ENCODE measurements at places on chromosomes 13 and 19.

GRCh38 chr19:43460362-43461016 is 4.9 kb downstream of the LYPD3 start:
- no peak for DNase-seq

DNA sequence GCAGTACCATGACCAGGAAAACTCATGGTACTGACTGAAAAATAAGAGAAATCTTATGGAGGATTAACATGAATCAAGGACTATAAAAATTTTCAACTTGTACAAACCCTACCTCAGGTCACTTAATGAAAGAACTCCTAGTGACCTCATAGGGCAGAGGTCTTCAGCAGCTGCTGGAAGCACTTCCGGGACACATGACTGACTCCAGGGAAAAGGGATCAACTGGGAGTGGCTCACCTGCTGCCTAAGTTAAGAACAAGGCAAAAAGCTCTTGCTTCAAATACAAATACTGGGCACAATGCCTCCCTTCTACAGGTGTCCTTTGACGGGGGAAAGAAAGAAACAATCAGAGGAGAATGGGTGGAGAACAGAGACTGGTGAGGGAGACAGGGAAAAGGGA is 18.6 kb downstream of the DOCK9 start:
- no peak for DNase-seq

GRCh38 chr13:111881700-111882099 is 185.2 kb upstream of the SOX1 start:
- no peak for DNase-seq

- DNase-seq, result no peak
These were observed 246.7 kb downstream of the PCDH17 start for GRCh38 chr13:57878291-57878690.

GRCh38 chr13:114109641-114110041 is 22.8 kb downstream of the RASA3 start:
- DNase-seq, result peak; percentile 36

GRCh38 chr13:51820016-51820597 is 16.1 kb upstream of the DHRS12 start:
- no peak for DNase-seq

DNA sequence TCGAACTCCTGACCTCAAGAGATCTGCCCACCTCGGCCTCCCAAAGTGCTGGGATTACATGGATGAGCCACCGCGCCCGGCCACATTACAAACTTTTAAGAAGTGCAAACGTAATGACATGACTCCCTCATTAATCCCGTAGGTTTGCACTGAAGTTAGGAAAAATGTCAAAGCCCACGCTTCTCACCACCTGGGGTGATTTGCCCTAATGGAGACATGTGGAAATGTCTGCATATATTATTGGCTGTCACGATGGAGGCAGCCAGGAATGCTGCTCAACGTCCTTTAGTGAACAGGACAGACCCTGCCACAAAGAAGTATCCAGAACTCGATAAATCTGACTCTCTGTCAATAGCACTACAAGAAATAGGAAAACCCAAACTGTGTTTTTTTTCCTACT is 21.0 kb downstream of the NLRP9 start:
- DNase-seq, result no peak

DNA sequence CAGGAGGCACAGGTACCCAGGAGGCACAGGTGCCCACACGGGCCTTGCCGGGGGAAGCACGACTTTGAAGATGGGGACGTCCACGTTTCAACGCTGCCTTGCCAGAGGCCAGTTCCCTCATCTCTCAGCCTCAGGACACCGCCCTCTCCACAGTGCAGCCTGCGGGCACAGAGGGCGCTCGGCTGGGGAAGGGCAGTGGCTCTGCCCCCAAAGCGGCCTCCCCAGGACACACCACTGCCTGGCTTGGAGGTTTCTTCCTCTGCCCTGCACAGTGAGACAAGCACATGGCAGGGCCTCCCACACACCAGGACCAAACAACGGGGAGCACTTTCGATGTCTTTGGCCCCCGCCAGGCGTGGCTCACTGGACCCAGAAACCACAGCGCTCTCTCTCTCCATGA is 73.0 kb downstream of the RASA3 start:
- DNase-seq, result no peak

DNA sequence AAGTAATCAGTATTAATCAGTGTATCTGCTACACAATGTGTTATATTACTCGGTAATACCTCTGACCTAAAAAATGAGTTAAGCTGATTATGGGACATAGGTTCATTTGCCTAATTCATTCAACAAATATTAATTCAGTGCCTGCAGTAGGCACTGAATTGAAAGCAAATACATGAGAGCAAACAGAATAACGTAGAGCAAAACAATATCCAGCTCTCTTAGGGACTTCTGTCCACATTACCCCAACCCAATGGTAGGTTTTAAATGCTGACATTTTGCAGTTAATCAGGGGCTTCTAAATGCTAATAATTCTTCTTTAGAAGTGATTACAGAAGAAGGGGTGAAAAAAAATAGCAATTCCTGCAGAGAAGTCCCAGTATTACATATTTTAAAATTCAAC is 4.9 kb downstream of the RCBTB2 start:
- DNase-seq, result no peak

DNA sequence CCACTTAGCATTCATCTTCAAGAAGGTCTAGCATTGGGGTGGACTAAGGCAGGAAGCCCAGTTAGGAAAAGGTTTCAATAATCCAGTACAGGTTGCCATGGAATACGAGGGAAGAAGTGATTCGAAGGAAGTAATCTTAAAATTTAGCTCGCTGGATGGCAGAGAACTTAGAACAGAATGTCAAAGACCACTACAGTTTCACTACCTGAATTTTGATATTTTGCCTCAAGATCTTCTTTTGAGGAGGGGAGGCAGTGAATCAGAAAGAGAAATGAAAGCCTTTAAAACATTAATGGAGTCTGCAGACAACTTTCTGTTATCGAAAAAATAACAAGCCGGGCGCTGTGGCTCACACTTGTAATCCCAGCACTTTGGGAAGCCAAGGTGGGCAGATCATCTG is 7.0 kb upstream of the RAB8A start:
- DNase-seq, result no peak

- no peak for DNase-seq
These were observed 122.4 kb upstream of the FREM2 start for GRCh38 chr13:38564256-38565150.

DNA sequence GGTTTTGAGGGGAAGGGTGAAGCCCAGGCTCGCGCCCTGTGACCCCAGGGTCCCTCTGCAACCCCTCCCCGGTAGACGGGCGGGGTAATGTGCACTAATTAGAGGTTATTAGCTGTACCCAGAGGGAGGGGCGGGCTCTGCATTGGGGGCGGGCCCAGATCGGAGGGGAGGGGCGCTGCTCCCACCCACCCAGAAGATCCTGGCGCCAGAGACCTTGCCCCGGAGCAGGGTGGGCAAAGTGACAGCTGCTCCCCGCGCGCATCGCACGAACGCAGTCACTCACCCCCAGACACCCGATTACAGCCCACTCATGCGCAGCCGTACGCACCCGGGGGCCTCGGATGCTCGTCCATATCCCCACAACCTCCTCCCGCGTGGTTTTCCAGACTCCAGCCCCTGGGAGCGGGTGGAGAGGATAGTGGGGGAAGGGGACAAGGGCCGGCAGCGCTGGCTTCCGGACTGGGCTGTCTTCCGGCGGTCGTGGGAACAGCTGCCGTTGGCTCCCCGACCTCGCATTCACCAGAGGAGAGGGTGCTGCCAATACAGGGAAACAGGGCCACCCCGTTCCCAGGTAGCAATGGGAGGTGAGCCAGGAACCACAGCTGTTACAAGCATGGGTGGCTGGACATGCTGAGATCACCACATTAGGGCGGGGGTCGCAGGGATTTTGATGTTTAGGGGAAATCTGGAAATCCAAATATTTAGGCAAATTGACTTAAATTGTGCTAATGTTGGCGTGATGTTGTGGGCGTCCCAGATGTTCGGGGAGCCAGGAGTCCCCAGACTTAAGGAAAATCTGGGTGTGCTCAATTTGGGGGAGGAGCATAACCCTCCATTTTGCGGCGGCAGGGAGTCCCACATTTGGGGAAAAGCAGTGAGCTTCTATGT is 2.9 kb upstream of the HOOK2 start:
- DNase-seq, result peak; percentile 70

DNA sequence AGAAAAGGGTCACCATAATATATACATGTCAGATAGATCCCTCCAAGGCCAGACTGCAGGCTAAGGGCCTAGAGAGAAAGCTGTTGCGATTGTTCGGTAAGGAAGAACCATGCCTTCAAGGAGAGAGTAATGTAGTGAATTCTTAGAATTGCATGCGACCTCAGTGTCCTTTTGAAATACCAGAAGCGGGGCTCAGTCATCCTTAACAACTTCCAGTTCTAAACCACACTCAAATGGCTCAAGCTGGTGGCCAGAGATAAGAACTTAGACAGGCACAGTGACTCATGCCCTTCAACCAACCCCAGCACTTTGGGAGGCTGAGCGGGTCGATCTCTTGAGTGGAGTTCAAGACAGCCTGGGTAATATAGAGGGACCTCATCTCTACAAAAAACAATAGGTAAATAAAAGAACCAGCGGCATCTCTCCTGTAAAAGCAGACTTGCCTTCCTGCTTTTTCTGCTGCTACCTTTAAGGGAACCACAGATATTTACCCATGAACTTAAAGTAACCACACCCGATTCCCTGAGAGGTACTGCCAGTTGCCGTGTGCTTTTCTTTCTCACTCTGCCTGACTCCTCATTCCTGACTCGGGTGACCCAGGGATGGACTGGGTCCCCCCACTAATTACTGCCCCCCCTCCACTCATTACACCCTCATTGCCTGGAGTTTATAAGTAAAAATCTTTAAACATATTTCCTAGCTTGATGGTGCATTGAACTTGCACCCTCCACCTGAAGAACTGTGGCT is 15.4 kb upstream of the SIGLEC6 start:
- DNase-seq, result no peak

- DNase-seq, result no peak
These were observed 56.6 kb upstream of the DOCK9 start for GRCh38 chr13:99034333-99035085.

DNA sequence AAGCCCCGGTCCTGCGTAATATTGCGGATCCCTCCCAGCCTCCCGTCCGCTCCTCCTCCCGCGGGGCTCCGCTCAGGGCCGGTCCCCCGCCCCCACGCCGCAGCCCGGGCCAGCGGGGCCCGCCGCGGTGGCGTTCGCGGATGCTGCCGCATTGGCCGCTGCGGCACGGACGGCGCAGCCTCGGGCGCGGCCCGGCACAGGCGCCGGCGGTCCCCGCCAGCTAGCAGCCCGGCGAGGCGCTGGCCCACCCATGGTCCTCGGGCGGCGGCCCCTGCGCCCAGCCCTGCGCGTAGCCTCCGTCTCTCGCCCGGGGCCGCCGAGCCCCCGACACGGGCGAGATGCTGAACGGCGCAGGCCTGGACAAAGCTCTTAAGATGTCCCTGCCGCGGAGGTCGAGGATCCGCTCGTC is at the start of gene ATP8A2:
TSS of gene ATP8A2 (plus strand) at position 100 of the 409 bp plus-strand sequence. CDS start at position 339, 239 bp downstream.
- no peak for DNase-seq

GRCh38 chr19:57110592-57111328 is 9.0 kb upstream of the USP29 start:
- DNase-seq, result no peak

DNA sequence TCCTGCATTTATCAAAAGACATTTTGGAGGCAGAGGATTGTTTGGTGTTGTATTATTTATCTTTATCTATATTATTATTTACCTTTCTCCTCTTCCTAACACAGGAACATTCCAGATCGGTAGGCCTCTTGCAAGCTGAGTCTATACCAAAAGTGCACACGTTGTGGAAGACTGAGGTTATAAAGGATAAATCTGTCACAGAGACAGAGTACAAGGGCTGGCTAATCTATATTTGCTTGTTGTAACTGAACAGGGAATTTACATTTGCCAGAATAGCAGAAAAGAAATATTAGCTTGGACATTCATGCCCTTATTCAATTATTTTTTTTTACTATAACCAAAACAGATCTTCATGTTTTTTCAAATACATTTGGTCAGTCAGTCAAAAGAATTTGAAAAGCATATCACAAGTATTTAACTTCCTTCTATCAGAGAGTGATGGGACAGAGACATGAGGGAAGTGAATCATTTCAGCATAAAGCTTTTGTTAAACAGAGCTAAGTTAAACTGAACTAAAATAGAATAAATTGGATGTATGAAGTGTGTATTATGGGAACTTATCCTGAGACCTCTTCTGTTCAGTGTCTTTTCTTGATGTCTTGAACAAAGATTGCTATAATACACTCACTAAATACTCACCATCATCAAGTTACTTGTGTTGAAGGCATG is 352.5 kb downstream of the DNAJC15 start:
- DNase-seq, result no peak

DNA sequence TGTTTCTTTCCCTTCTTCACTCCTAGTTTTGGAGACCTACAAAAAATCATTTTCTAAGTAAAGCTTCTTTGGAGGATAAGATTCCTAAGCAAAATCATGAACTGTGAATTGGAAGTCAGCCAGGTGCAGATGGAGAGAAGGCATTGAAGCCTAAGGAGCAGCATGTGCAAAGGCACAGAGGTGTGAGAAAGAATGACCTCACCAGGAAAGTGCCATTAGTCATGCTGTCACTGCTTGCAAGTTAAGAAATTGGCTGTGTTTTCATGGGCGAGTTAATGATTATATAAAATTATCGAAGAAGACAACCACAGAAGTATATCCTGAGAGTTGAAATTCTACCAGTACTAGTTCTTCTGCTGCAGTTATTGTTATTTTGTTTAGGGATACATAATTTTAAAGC is 80.3 kb upstream of the KLHL1 start:
- DNase-seq, result no peak

- no peak for DNase-seq
These were observed 27.7 kb upstream of the UBL3 start for GRCh38 chr13:29878101-29878500.

- DNase-seq, result no peak
These were observed 11.4 kb upstream of the TCF3 start for GRCh38 chr19:1663852-1664251.

GRCh38 chr13:72521940-72522661 is 205.3 kb downstream of the MZT1 start:
- no peak for DNase-seq

Measured in fibroblast of gingiva (primary cell).